ENCODE measurements at places on chromosomes 6 and 20.

- no peak for DNase-seq
Observed at GRCh38 chr6:134073161-134073560, 20.7 kb upstream of the SLC2A12 start.

GRCh38 chr20:8246153-8246552 lies 114.1 kb downstream of the PLCB1 start:
- no peak for DNase-seq

DNA sequence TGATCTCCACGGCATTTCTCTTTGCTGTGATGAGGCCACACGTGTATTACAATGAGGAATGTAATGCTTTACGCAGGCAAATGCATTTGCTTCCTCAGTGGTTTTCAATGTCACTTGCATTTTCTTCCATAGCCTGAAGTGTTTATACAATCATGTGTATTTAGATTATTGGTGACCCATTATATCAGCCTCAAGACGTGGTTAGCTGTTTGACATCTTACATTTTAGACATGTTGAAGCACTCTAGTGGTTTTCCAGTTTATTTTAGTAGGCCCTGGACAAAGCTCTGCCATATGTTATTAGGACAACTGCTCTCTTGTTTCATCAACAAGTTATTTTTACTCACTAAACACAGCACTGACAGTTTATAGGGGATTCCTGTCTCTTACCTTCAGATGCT lies 200.4 kb downstream of the UTRN start:
- no peak for DNase-seq

DNA sequence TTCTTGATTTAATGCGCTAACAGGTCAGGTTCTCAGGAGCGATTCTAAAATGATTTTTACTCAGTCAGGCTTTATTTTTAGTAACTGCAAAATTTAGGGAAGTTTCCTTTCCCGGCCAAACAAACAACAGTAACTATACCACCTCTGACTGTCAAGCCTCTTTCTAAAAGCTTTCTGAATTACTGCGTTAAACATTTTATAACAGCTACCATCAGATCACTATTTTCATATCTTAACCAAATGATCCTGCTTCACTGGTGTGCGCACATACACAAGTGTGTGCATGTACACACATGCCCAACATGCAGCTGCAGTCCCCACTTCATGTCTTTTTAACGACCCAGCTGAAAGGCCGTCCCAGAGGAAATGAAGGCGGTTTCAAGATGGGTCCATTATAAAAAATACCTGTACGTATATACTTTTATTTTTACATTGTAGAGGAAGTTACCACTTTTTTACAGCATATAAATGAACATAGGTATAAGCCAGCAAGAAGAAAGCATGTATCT lies 25.0 kb downstream of the TMEM242 start:
- no peak for DNase-seq

DNA sequence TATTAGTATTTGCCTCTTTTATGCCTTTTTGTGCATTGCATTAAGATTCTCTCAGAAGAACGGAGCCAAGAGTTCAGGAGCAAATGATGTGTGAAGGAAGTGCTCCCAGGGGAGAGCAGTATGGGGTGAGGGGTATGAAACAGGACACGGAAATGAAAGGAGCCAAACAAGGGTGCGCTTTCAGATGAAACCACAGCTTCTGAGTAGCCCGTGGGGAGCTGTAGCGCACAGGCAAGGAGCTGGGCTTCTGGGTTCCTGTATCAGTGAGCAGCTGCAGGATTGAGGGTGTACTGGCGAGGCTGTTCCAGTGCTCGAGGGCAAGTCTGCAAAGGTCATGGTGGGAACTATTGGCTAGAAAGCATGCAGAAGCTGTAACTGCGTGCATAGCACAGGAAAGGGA lies 25.4 kb downstream of the ANKEF1 start:
- no peak for DNase-seq

DNA sequence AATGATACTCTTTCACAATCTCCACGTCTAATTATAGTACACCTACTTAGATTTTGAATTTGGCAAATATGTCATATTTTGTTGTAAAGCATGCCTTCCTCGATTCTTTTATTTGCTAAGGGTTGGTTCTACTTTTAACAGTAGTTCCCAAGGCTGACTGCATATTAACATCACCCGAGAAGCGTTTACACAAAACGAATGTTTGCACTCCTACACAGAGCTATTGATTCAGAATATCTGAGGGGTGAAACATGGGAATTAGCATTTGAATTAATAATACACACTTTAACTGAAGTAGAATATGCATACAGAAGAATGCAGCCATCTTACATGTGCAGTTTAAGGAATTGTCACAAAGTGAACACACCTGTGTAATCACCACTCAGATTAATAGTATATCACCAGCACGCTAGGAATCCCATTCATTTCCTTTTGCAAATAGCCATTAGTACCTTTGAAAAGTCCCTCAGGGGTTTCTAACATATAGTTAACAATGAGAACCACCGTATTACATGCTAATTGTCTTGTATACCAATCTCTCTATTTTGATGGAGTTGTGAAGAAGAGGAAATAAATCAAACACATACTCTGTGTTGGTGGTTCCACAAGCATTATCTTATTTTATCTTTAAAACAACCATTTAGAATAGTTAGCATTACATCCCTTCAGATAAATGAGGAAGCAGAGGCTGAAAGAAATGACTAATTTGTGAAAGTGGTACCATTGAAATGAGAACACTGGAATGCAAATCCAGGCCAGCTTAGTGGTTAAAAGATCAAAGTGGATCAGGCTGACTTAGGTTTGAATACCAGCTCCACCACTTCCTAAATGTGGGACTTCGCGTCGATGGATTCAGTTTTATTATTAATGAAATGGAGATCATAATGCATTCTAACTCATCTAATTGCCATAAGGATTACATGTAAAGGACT lies 317.6 kb downstream of the HDGFL1 start:
- no peak for DNase-seq

DNA sequence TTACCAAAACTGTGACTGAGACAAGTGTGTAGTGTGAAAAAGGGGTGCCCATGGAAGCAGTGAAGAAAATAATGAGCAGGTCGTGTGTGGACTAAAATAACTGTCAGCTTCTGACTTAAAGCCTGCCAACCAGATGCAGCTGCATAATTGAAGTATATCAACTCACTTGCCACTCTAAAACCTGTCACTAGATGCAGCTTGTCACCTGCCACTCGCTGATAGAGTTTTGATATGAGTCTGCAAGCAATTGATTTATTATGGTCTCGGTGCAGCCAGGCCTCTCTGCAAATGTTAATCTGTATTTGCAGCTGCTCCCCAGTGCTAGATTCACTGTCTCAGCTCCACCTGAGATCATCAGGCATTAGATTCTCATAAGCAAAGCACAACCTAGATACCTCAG lies 1090.0 kb upstream of the EYS start:
- no peak for DNase-seq

GRCh38 chr6:9205645-9206044 lies 770.3 kb upstream of the SLC35B3 start:
- DNase-seq = no peak

- no peak for DNase-seq
Observed at GRCh38 chr6:101393251-101393828, at the start of gene GRIK2. Gene GRIK2, plus strand, starts transcription at chr6:101393708.

DNA sequence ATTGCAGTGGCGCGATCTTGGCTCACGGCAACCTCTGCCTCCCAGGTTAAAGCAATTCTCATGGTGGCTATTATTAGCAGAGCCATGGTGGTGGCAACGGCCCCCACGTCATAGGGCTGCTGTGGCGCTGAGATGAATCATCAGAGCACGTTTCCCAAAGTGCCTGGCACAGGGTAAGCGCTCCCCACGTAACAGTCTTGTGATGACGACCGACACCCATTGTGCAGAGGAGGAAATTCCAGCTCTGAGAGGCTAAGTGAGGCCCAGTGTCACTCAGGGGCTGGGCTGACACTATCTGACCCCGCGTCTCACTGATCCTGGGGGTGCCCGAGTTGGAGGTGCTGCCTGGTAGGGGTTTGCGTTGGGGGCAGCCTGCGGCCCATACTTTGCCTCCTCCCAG lies 16.2 kb downstream of the SUN5 start:
- no peak for DNase-seq

DNA sequence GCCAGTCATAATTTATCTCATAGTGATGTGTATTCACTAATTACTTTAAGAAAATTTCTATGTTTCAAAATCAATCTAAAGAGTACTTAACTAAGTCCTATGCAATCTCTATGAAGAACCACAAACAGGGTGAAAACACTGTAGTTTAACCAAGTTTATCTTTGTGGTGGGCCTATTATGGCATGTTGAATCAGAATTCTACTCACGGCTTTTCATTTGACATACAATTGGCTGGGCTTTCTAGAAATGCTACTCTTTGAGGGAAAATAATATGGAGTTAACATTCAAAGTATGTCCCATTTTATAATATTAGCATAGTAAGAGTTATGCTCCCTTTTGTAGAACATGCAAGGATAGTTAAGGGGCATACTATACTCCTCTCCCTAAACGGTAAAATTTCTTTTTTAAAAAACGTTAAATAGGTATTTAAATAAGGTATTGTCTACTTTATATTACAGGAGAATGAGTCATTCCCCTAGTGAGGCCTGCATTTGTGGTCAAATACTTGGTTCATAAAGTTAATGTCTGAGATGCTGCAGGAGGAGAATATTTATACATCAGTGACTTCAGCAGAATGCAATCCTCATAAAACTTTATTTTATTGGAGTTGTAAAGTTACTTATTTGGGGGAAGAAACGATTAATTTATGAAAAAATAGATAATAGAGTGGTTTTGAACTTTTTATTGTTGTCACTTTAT lies 1.8 kb downstream of the MOXD1 start:
- no peak for DNase-seq

GRCh38 chr6:167690931-167691330 lies 135.8 kb upstream of the AFDN start:
- no peak for DNase-seq

DNA sequence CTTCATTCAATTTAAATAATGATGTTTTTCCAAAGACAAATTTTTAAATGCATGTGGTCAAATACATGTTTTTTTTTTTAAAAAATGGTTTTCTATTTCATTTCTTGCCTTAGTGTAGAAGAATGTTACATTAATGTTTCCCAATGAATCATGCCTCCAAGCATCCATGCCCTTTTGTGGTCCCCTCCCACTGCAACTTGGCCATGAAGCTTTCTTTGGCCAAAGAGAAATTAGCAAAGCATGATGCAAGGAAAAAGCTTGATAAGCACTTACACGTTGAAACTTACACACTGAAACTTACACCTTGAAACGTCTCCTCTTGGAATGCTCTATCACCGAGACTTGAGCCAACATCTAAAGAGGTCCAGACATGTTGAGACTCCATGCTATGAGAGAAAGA lies 93.0 kb upstream of the ELOVL5 start:
- DNase-seq = no peak

GRCh38 chr20:50100552-50100951 lies 12.4 kb downstream of the UBE2V1 start:
- no peak for DNase-seq

GRCh38 chr6:57117796-57118195 lies 27.8 kb downstream of the ZNF451 start:
- no peak for DNase-seq

GRCh38 chr20:62885896-62886708 lies 24.5 kb upstream of the TCFL5 start:
- DNase-seq = no peak

DNA sequence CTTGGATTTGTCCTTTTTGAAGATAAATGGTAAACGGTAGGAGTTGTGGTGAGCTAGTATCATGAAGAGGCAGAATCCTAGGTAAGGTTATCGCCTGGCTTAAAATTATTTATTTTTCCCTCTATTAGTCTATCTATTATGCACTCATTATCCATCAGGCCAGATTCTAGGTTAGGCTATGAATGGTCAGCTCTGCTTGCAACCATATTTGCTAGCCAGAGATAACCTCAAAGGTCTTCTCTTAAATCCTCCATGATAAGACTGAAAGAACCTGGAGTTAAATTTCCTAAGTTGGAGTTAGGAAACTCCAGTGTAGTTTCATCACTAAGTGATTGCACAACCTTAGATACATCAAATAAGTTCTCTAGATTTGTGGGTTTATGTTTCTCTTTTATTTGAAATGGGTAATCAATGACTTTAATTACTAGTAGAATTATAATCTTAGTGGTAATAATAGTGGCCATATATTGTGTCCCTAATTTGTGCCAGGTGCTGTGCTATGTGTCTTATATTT lies 302.1 kb upstream of the RUNX2 start:
- DNase-seq = no peak

GRCh38 chr20:18635380-18635779 lies 47.5 kb downstream of the DTD1 start:
- DNase-seq = no peak

DNA sequence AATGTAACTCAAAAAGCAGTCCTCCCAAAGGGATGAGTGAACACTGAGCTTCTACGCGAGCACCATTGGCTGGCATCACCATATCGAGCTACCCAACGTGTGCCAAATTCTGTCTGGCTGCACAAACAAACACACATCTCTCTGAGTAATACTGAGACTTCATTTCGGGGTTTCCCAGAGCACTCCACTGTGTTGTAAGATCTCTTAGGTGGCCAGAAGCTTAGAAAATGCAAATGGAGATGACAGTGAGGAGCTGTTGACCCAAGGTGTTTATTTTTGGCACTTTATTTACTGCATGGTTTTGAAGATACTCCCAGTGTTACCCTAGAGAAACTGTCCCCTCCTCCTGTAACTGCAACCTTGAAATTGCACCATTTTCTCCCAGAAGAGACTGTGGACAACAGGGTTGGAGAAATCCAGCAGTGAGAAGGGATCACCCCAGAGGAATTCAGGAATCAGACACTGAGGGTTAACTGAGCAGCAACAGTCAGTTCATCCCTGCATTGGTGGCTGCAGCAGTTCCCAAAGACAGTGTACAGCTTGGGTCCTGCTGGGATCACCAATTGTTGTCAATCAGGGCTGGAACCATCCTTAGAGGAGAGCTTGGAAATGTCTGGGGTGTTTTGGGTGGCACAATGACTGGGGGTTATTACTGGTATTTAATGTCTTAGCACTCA lies 1.0 kb upstream of the RIPOR2 start:
- DNase-seq = no peak

DNA sequence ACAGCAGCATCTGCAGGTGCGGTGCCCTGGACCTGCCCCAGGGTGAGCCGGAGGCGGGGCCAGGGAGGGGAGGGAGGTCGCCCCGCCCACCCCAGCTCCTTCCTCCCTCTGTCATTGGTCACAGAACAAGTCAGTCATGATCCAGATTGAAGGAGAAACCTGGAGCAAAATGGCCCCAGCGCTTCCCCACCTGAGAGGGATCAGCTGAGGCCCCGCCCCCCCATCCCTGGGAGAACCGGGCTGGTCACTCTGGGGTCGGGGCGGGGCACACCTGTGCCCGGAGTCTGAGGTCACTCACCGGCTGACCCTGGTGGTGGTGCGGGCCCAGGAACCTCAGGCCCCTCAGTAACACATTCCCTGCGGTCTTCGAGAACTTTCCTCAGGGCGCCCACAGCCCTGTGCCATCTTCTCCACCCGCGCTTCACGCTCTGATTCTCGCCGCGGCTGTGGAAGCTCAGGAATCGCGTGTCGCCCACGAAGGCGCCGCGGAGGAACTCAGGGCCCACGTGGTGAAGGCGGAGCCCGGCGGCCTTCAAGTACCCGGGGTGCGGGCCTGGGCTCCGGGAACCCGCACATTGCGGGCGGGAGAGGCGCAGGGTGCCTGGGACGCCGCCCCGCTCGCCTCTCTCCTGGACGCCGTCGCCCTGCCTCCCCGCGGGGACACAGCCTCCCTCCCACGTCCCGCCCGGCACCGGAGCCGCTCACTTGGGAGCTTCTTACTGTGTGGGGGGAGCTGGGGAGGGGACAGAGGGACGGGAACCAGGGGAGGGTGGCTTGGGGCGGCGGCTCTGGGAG lies 36.4 kb upstream of the HLA-C start:
- no peak for DNase-seq
